ENCODE measurements at places on chromosomes 12 and 14.

DNA sequence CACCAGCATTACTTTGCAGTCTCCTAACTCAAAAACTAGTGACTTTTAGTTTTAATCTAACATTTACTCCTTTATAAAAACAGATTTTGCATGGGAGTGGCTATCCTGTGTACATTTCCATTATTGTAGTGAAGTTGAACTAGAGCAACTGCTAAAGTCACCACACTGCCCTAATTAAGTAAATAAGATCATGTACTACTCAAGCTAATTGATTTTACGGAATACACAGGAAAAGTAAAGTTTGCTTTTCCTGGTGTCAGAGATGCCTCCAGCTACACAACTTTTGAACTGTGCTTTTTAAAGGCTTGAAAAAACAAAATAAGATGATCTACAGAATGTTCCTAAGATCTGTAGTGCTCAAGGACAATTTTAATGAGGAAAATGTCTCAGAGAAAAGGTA is 50.4 kb upstream of the ATP2A2 start:
- DNase-seq = no peak

GRCh38 chr14:65637780-65638179 is 225.2 kb downstream of the FUT8 start:
- DNase-seq = peak; percentile 83

GRCh38 chr14:56975521-56975920 is 165.2 kb upstream of the OTX2 start:
- no peak for DNase-seq

DNA sequence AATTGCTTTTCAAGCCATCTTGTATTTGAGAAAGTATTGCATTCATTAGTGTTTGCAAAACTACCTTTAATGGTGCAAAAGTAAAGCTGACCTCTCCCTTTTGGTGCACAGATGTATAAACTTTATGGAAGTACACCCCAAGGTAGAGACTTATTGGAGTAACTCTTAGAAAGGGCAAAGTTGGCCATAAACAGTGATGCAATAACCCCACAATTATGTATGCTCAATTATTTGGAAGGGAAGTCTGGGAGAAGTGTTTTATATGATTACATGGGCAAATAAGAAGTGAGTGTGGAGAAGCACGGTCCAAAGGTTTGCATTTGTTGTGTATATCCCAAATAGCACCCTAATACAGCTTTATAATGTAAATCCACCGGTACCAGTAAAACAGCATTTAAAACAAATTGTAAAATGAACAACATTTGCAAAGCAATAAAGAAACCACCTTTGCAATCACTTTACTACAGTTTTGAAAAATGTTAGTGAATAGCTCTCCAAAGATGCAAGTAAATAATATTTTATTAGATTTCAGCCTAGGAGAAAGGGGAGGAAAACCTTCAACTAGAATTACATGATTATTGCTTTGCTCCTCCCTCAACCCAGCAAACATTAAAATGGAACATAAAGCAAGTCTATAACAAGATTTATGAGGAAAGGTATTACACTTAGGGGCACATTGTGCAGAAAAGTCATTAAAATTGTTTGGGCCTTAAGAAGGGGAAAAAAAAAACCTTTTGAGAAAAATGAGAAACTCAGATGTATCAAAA is 70.5 kb downstream of the HMGA2 start:
- no peak for DNase-seq

- no peak for DNase-seq
Observed at GRCh38 chr14:81309511-81309910, 88.8 kb upstream of the GTF2A1 start.

DNA sequence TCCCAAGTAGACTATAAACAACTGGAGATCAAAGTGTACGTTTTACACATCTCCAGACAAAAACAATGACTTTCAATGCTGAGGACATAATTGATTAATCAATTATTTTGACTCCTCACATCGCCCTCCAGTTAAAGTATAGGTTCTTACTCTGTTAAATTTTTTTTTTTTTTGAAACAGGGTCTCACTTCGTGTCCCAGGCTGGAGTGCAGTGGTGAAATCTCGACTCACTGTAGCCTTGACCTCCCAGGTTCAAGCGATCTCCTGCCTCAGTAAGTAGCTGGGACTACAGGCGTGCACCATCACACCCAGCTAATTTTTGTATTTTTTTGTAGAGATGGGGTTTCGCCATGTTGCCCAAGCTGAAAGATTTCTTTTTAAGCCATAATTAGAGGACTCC is 938 bp upstream of the CCNB1IP1 start:
- DNase-seq = no peak

DNA sequence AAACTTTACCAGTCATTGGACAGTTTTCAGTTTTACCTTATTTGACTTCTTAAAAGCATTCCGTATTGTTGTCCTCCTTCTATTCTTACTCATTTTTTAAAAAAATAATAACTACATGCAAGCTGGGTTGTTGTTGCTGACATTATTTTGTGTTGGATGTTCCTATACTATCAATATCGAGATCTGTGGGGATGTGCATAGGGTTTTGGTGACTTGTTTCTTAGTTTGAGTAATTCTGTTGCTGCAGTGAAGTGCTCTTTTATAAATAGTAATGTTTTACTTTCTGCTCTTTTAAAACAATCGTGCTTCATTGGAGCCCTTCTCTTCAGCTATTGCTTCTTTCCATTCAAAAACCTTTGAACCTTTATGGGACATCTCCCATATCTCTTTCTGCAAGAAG is 79.4 kb downstream of the METTL25 start:
- peak; percentile 12 for DNase-seq

- no peak for DNase-seq
Observed at GRCh38 chr14:22280497-22281316, 308.3 kb downstream of the DAD1 start.

DNA sequence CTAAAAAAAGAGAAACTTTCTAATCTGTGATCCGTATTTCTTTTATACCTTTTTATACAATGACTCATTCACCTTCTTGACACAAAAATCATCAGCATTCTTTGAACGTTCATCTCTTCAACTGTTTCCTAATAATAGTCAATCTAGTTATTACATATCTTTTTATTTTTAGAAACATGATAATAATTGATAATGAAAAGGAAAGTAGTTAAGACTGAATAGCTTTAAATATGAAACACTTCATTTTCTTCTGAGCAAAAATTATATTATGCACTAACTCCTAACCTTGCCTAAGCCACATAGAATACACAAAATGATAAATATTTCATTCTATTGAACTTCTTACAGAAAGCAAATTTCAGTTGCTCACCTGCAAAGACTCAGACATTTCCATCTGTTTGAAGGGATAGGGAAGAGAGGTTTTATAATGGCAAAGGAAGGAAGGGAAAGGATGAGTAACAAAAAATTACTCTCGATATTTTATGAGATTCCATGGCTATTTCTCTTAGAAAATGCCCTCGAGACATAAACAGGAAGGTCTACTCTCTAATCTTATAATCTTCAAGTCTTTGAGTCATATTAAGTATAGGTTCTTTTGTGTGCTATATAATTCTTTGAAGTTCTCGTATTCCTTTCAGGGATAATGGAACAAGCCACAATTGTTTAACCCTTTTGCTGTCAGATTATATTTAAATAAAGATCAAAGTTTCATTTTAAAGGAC is 7.5 kb upstream of the KLHL42 start:
- DNase-seq = no peak

DNA sequence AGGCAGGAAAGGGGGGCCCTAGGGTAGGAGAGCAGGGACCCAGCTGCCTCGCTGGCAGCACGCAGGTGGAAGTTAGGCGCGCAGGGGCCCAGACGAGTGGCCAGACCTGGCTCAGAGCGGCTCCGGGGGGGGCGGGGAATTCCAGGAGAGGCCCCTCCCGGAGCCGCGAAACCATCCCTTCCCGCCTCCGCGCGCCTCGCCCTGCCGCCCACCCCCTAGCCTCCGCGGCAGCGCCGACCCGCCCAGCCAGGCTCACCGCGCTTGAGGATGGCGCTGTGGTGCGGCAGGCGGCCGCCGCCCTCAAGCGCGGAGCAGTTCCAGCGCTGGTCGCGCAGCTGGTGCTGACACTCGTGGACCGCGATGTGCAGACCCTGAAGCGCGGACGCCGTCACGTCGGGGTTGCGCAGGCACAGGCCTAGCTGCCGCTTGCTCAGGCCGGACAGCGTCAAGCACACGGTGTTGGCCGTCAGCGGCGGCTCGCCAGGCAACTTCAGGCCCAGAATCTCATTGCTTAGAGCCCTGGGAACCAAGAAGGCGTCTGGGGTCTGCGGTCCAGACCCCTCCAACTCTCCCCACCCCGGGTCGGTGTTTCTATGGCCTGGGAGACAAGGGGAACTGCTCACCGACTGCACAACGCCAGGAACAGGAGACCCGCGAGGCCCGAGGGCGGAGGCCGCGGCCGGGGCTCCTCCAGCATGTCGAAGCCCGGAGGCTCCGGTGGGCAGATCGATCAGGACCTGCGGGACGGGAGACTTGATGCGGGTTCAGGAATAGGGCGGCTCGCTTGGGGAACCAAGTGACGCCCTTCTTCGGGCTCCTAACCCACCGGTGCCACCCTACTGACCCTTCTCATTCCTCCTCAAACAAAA is 1.5 kb downstream of the WNT10B start:
- DNase-seq = no peak

GRCh38 chr14:76927971-76928700 is 100.4 kb downstream of the IRF2BPL start:
- no peak for DNase-seq

DNA sequence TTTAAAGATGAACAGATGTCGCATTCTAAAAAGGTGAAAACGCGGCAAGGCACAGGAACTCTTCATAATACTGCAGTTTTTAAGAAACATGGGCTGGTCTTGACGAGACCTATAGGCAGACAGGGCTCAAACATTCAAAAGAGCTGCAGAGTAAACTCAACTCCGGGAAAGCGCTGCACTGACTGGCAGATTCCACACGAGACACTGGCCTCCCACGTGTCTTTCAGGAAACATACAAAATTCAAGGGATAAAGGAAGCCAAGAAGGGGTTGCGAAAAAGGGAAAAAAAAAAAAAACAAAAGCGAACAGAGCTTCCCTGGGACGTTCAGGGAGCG is 614 bp upstream of the ARF6 start:
- peak; percentile 71 for DNase-seq

DNA sequence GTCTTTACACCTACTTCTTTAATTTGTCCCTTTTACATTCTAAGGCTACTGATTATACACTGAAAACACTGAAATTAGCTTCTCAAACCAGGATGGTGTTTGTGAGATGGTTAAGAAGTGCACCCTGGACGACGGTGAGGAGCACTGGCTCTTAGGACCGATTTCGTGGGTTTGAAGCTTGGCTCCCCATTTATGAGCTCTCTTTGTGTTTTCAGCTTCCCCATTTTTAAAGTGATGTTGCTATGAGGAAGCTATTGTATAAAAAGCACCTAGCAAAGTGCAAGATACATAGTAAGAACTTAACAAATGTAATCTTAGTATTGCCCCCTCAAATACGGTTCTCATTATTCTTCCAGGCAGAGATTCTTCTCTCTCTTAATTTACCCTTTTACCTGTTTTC is 4.7 kb downstream of the NFYB start:
- no peak for DNase-seq

- DNase-seq = no peak
Observed at GRCh38 chr12:110365489-110366320, 37.8 kb downstream of the ANAPC7 start.

DNA sequence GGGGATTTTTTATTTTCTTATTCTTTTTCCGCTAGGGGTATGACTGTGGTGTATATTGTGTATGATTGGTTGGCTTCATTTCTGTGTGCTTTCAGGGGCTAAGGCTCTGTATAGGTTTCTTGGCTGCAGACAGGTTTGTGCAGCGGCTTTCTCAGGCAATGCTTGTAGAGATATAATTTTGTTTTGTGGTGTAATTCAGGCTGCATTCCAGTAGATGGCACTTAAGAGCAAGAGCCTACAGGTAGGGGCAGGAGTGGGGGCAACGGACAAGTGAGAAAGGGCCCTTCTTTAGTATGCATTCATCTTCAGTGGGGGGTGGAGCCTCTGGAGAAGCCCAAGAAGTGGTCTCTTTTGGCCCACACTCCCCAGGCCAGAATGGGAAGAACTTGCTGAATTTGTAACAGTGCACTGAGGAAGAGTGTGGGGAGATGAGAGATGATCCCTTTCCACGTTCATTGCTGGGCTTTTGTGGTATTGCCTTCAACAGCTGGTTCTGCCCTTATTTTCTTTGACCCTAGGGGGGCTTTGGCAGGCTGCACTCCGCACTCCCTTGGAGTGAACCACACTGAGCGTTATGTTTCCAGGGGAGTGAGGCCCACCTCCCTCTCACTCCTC is 78.6 kb downstream of the IFNG-AS1 start:
- DNase-seq = peak; percentile 25

DNA sequence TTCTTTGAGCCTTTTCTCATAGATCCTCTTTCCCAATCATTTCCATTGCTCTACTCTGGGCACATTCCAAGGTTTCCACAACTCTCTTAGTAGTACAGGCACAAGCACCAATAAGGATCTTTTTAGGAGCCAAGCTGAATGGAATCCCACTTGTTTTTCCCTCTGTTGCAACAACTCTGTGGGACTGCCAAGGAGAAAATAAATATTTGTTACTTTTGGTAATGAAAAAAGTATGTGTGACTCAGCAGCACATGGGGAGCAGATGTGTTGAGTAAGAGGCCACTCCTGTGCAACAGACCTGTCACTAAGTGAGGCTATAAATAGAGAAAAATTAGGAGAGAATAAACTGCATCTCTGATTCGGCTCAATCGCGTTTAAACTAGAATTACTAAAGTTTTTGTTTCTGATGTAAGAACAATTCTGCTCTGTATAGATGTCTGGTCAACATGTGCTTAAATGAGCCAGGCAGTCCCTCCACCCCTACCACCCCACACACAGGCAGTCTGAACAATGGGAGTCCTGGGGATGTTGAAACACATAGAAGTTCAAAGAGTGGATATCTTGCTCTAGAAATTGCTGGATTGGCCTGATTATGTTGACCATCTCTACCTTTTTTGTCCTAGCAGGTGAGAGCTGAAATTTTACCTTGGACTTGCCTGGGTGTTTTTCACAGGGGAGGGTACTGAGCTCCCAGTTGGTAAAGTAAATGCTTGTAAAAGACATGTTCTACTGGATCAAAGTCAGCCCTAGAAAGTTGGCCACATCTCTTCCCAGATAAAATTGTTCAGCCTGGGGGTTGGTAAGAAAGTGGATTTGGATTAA is 244.3 kb upstream of the NOVA1 start:
- DNase-seq = no peak

- no peak for DNase-seq
Observed at GRCh38 chr14:83470466-83470865, 1936.8 kb upstream of the SEL1L start.

- DNase-seq = no peak
Observed at GRCh38 chr12:49330032-49330619, 6.9 kb downstream of the C1QL4 start.

DNA sequence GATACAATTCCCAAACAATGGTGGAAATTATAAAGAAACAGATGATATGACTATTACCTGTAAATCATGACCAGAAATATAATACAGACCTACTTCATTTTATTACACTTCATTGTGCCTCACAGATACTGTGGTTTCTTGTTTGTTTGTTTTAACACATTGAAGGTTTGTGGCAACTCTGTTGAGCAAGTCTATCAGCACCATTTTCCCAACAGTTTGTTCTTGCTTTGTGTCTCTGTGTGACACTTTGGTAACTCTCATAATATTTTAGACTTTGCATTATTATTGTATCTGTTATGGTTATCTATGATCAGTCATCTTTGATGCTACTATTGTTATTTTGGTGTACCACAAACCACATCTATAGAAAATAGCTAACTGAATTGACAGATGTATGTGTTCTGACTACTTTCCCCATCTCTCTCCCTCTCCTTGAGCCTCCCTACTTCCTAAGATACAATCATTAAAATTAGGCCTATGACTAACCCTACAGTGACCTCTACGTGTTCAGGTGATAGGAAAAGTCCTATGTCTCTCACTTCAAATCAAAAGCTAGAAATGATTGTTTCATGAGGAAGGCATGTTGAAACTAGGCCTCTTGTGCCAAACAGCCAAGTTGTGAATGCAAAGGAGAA is 49.1 kb downstream of the FBXO33 start:
- DNase-seq = peak; percentile 53

All from activated CD4-positive, alpha-beta T cell treated with anti-CD3 and anti-CD28 coated beads, Interleukin-2, Interleukin-6, amounts not matched to agents 100 ng/mL and 50 ng/mL, durations not matched to agents 16 hours and 8 hours (primary cell).